ENCODE measurements at places on chromosomes 4 and X. TPM values are rescaled to one million over a fixed set of nuclear protein-coding genes. Genes with fewer than 3 reads are reported as not detected.
A peak's percentile ranks its signal among the peaks of the same experiment; 100 is the strongest.

DNA sequence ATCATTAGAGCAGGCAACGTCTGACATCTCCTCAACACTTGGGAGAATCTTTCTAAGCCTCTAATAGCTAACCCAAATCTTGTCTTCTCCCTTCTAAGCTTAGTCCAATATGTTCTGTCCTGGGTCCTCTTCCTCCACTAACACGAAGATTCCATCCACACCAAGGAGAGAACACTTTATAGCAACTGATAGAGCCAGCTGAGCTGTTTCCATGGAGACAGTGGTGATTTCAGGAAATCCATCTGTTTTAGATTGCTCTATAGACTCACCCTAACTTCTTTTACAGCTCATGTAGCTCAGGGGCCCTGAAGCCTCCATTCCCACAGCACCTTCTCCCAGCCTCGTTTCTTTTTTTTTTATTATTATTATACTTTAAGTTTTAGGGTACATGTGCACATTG, 37.4 kb downstream of the SCD5 start:
- no peak for DNase-seq

DNA sequence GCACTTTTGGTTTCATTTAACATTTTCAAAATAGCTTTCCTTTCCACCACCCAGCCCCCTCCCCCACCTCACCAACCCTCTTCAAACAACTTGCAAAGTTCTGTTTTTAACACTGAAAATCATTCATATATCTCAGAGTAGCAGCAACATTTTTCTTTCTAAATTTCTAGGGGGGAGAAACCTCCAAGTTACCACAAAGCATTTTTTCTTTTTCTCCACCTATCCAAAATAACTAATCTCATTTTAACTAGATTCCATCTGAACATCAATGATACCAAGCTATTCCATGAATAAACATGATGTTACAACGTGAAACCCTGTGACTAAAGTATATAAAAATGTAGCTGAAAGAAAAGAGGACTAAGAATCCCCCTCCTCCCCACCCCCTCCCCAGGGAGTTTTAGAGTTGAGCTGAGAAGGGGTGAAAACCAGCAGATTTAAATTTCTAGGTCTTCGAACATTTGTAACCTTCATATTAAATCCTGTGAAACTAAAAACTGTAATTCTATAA, 5.2 kb downstream of the LDB2 start:
- DNase-seq: no peak

GRCh38 chr4:55311792-55312488, 34.1 kb upstream of the SRD5A3 start:
- DNase-seq: no peak

DNA sequence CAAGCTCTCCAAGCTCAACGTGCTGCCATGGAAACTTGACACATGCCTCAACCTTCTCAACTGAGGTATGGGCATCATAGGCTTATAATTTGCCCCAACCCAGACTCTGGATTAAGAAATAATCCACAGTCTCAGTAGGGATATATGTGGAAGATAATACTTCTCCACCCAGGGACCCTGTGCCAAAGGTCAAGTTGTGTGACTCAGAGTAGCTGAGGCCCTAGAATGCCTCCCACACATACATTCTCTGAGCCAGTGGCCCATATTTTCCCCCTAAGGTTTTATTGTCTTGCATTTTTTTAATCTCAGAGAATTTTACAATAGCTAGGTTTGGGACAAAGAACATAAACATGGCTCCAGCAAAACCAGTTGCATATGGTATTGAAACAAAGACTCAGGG, 283.1 kb downstream of the IDS start:
- no peak for DNase-seq

- no peak for DNase-seq
These were observed 47.3 kb downstream of the DHX15 start for GRCh38 chr4:24537025-24537424.

GRCh38 chr4:5470318-5471198, 237.8 kb downstream of the EVC2 start:
- DNase-seq: no peak

DNA sequence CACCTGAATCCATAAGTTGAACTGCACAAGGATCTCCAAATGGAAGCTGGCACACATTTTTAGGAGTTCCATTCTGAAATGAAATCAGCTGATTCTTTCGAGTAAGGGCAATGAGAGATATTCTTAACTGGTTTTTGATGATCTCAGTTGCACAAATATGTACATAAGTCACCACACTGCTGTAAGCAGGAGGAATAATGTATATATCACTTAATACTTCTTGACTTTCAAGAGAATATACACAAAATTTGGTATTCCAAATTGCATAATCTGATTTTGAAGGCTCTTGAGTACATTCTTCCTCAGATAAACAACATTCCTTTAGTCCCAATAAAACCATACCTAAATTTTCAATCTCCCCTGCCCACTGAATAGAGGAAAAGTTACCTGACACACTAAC, 8.2 kb downstream of the FANCB start:
- DNase-seq: no peak

GRCh38 chr4:1777822-1778641, 15.1 kb upstream of the FGFR3 start:
- DNase-seq: peak; percentile 60

- no peak for DNase-seq
These were observed 374.2 kb downstream of the SH2D1A start for GRCh38 chrX:124720532-124720931.

DNA sequence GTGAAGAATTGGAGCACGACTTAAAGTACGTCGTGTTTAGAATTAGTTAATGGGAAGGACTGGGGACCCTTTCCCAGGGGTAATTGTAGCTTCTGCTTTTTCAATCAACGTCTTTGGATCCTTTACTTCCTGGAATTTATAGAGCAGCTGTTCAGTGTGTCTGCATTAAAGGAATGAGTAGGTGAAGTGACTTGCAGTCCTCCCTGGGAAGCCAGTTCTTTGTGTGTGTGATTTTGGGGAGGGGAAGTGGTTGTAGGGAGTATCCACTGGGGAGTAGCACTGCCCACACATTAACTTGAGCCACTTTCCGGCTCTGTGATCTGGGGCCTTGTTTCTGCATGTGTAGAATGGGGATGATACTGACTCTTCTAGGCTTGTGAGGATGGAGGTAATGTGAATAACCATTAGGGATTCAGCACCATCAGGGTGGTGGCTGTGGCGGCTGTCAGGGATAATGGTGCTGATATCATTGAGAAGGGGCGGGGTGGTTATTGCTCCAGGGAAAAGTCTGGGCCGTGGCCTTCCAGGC, 54.7 kb downstream of the TMEM131L start:
- DNase-seq: no peak

DNA sequence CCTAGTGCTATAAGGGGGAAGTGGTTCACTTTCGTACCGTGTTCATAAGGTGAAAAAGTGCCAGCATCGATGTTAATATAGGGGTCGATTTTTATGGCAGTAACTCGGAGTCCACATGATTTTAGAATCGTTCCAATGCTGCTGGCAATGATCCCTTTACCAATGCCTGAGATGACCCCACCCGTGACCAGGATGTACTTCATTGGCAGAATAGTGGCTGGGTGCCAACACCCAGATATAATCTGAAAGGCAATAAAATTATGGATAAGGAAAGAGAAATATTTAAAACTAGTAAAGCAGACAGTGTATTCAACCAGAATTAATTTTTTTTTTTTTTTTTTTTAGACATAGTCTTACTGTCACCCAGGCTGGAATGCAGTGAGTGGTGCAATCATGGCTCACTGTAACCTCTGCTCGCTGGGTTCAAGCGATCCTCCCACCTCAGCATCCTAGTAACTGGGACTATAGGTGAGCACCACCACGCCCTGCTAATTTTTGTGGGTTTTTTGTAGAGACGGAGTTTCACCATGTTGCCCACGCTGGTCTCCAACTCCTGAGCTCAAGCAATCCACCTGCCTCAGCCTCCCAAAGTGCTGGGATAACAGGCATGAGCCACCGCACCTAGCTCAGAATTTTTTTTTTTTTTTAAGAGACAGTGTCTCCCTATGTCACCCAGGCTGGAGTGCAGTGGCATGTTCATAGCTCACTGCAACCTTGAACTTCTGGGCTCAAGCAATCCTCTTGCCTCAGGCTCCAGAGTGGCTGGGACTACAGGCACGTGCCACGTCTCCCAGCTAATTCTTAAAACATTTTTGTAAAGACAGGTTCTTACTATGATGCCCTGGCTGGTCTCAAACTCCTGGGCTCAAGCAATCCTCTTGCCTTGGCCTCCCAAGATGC, 9.5 kb downstream of the CTPS2 start:
- no peak for DNase-seq

GRCh38 chrX:69503782-69504625, at the start of gene NALF2:
TSS of gene NALF2 (plus strand) at chrX:69504326. CDS start at chrX:69505283, 957 bp downstream.
- peak; percentile 81 for DNase-seq

- DNase-seq: no peak
These were observed 39.4 kb downstream of the NALF2 start for GRCh38 chrX:69543572-69543971.

- no peak for DNase-seq
These were observed 29.4 kb downstream of the C4orf51 start for GRCh38 chr4:145709336-145709735.

GRCh38 chr4:183828125-183828524, 77.0 kb upstream of the STOX2 start:
- no peak for DNase-seq

GRCh38 chrX:78118628-78119027, 14.6 kb downstream of the PGK1 start:
- no peak for DNase-seq

DNA sequence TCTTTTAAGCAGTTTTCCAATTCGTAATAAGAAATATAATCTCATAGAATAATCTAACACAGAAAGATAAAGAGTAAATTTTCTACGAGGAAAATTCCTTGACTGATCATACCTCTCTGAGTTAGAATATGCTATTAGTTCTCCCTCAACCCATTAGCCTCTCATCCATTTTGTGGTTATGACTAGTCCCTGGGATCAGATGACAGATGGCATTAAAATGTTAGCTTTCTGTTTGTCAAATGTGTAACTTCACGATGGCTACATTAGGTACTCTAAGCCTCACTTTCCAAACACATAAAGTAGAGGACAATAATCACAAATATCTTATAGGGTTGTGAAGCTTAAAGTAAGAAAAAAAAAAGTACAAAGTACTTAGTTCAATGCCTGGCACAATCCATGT, 112.2 kb downstream of the ZAR1 start:
- no peak for DNase-seq

DNA sequence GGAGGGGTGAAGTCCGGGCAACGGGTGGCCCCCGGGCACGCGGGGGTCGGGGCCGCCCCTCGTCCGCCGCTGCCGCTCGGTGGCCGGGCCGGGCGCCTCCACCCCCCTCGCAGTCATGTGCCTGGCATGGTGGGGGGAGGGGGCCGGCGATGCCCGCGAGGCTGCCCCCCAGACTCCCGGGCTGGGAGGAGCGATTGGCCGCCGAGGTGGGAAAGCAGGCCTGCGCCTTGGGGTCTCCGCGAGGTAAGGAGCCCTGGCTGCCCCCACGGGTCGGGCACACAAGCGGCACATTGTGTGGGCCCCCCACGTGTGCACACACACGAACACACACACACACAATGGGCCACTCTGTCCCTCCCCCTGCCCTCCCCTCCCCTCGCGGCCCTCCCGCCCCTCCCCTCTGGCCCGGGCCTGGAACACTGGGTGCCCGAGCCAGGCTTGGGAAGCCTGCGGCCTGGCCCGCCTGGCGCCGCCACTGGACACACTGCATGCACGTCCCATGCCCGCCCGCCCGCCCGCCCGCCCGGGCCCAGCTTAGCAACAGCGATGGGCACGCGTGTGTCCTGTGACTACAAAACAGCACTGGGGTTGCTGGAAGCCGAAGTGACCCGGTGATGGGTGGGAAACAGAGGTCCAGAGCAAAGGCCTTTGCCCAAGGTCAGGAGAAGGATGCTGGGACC, 1.3 kb downstream of the SLC6A8 start:
- no peak for DNase-seq

- peak; percentile 58 for DNase-seq
These were observed 441.7 kb upstream of the RASGEF1B start for GRCh38 chr4:81913427-81913879.

MSX1 gene
- total RNA-seq: 35.1 TPM

MID1 gene
- 61.3 TPM for total RNA-seq

HS6ST2 gene
- total RNA-seq: 33.7 TPM

KLF8 gene
- 0.57 TPM for total RNA-seq

HERC6 gene
- total RNA-seq: 7.6 TPM

KCNIP4 gene
- not detected for total RNA-seq

ARMCX4 gene
- 5.0 TPM for total RNA-seq

UGT2B15 gene
- 0.32 TPM for total RNA-seq

PF4V1 gene
- total RNA-seq: not detected

TEC gene
- total RNA-seq: 2.0 TPM

SPP1 gene
- total RNA-seq: 0.77 TPM

GUCY1A1 gene
- total RNA-seq: not detected

PRSS12 gene
- 1.6 TPM for total RNA-seq

ADGRG4 gene
- total RNA-seq: not detected

XPNPEP2 gene
- total RNA-seq: 0.32 TPM

EPGN gene
- total RNA-seq: not detected

ADRA2C gene
- total RNA-seq: 11.7 TPM

TMEM150C gene
- total RNA-seq: 5.0 TPM
